IMR-90 (cell line): ENCODE measurements at places on chromosomes 6 and 20. TPM values are rescaled to one million over a fixed set of nuclear protein-coding genes. Genes with fewer than 3 reads are reported as not detected.

The FHL5 gene
- not detected in 2 replicates for total RNA-seq

The RSPH9 gene
- under 0.01 and 0.18 TPM in 2 replicates for total RNA-seq

The JPH2 gene
- 0.54 and 0.83 TPM in 2 replicates for total RNA-seq

The TMC2 gene
- total RNA-seq = not detected in 2 replicates

The INSM1 gene
- not detected in 2 replicates for total RNA-seq

The MYH7B gene
- total RNA-seq = not detected in 2 replicates

The HBS1L gene
- 120 and 171 TPM in 2 replicates for total RNA-seq

The CD24 gene
- total RNA-seq = 0.18 and 0.28 TPM in 2 replicates

The NKAIN4 gene
- total RNA-seq = not detected in 2 replicates

The BMP5 gene
- under 0.01 TPM in 2 replicates for total RNA-seq

DNA sequence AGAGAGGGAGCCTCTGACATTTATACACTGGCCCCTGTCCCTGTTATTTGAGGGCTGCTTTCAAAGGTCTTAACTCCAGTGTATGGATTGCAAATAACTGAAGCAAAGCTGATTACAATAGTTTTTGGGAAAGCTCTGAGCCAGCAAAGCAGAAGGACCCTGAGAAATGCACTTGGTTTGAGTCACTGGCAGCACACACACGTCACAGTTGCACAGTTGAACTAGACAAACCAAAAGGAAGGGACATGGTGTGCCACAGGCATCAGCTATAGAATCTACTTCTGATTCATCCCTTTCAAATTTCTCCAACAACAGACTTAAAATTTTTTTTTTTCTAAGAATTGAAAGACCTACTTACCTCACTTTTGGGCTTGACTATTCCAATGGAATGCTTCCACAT is 56.4 kb downstream of the SNRNP48 start:
- H3K27ac ChIP-seq = no peak overlapping the region
- no peaks in the 10 kb centered on the region for H3K36me3 ChIP-seq
- H3K4me3 ChIP-seq = no peak overlapping the region
- peaks cover 3% of the 10 kb centered on the region; the same call in 1 of the 2 replicates for H3K4me1 ChIP-seq
- DNase-seq = peak; percentile 68
- H3K27me3 ChIP-seq = no peaks in the 10 kb centered on the region

- peaks cover 14% of the 10 kb centered on the region for H3K4me1 ChIP-seq
- DNase-seq = no peak
- H3K4me3 ChIP-seq = no peak overlapping the region
- 0 out of 2 replicates have a peak, but pooled peaks cover 1% of the 10 kb centered on the region for H3K36me3 ChIP-seq
- no peaks in the 10 kb centered on the region for H3K27me3 ChIP-seq
Observed at GRCh38 chr6:16697437-16698161, 63.7 kb downstream of the ATXN1 start.

- no peaks in the 10 kb centered on the region for H3K36me3 ChIP-seq
- no peak overlapping the region for H3K4me3 ChIP-seq
- no peak overlapping the region for H3K27ac ChIP-seq
- DNase-seq = no peak
- H3K4me1 ChIP-seq = no peaks in the 10 kb centered on the region
Observed at GRCh38 chr6:118042855-118043254, 135.8 kb downstream of the SLC35F1 start.

- no peak overlapping the region for H3K4me3 ChIP-seq
- no peak overlapping the region for H3K27ac ChIP-seq
- H3K36me3 ChIP-seq = peaks cover 5% of the 10 kb centered on the region; the same call in 1 of the 2 replicates
- peak; percentile 77 for DNase-seq
Observed at GRCh38 chr6:75830959-75831885, 82.2 kb downstream of the MYO6 start.

DNA sequence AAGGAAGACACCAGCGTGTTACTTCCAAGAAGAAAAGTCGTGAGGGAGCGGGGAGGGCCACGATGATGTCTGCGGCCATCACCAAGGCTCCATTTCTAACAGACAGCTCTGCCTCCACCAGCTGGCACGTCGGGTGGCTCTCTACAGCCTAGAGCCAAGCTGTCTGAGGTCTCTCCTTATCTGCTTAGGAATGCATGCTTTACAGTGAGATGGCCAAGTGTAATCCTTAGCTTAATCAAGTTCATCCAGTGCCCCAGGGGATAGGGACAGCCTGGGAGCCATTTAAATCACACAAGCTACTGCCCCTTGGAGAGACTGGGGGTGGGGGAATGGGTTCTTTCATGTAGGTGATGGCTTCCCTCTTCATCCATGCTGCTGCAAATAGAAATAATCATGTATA is 213.8 kb upstream of the CST7 start:
- no peak overlapping the region for H3K4me3 ChIP-seq
- H3K27ac ChIP-seq = no peak overlapping the region
- no peaks in the 10 kb centered on the region for H3K36me3 ChIP-seq
- DNase-seq = no peak
- peaks cover 7% of the 10 kb centered on the region; the same call in 1 of the 2 replicates for H3K4me1 ChIP-seq

DNA sequence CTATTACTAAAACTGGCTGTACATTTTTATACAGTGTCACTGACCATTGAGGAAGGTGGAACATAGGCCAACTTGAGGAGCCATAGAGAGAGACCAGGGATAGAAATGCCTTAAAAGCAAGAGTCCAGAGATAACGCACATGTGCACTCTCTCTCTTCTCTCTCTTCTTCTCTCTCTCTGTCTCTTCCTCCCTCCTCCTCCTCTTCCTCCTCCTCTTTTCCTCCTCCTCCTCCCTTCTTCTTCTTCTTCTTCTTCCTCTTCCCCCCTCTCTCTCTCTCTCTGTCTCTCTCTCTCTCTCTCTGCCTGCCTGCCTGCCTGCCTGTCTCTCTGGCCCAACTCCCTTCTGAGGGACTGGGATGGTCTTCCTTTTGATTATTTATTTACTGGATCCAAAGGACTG is 16.3 kb upstream of the ADIG start:
- no peak for DNase-seq
- no peak overlapping the region for H3K4me3 ChIP-seq
- H3K36me3 ChIP-seq = peaks cover 19% of the 10 kb centered on the region
- no peak overlapping the region for H3K27ac ChIP-seq

- no peak overlapping the region for H3K4me3 ChIP-seq
- DNase-seq = no peak
- no peaks in the 10 kb centered on the region for H3K27me3 ChIP-seq
- no peaks in the 10 kb centered on the region for H3K36me3 ChIP-seq
- H3K27ac ChIP-seq = no peak overlapping the region
Observed at GRCh38 chr6:45353654-45354053, 24.1 kb downstream of the SUPT3H start.

DNA sequence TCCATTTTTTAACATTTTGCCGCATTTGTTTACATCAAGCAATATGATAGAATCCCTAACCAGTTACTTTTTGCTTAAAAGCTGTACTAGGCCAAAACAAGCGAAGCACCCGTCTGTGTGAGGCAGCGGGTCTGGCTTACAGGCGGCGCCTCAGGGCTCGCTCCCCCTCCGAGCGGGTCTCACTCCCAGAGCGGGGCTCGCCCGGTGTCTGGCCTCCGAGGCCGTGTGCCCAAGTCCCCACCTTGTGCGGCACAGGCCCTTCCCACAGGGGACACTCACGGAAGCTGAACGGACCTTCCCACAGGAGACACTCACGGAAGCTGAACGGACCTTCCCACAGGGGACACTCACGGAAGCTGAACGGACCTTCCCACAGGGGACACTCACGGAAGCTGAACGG is 23.4 kb downstream of the ZBTB46 start:
- H3K4me1 ChIP-seq = no peaks in the 10 kb centered on the region
- no peak overlapping the region for H3K27ac ChIP-seq
- H3K4me3 ChIP-seq = no peak overlapping the region
- no peak for DNase-seq
- H3K36me3 ChIP-seq = peaks cover 6% of the 10 kb centered on the region; the same call in 1 of the 2 replicates

DNA sequence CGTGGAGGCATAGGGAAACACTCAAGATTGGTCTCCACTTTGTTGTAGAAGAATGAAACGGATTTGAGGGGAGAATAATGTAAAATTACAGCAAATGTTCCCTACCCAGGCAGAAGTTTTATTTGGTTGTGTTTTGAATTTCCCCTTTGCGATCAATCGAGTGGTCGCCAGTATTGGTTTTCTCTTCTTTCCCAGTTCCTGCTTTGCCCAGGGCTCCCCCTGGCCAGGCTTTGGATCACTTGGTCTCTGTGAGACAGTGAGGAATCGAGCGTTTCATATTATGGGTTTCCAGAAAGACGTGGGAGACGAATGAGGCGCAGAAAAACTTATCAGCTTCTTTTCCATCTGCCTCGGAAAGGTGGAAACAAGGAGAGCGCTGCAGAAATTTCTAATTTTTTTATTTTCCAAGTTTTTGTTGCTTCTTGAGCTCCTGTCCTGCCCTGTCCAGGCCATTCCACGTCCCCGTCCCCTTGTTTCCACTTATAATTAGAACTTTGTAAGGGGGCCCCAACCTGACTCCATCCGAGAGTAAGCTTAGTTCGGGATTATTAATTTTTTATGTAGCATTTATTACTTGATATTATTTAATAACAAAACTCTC is 7.5 kb upstream of the TBX18 start:
- DNase-seq = no peak
- no peaks in the 10 kb centered on the region for H3K4me1 ChIP-seq
- H3K36me3 ChIP-seq = no peaks in the 10 kb centered on the region
- H3K4me3 ChIP-seq = no peak overlapping the region

DNA sequence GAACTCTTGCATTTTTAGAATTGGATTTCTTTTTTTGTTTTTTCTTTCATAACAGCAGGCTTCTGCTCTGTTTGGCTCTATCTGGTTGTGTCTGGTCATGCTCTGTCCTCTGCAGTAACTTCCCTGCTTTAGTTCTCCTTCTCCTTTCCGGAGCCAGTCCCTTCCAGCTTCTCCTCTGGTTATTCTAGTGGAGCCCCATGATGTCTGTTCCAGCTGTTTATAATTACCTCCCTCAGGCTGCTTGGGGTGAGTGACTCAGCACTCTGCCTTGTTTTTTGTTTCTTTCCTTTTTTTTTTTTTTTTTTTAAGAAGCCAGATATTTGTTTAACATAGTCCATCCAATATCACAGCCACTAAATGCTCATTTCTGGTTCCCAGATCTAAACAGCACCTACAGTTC is 409.6 kb downstream of the MAFB start:
- H3K36me3 ChIP-seq = no peaks in the 10 kb centered on the region
- H3K4me3 ChIP-seq = no peak overlapping the region
- no peaks in the 10 kb centered on the region for H3K4me1 ChIP-seq
- no peaks in the 10 kb centered on the region; the same call in 1 of the 2 replicates for H3K27me3 ChIP-seq
- H3K27ac ChIP-seq = no peak overlapping the region

DNA sequence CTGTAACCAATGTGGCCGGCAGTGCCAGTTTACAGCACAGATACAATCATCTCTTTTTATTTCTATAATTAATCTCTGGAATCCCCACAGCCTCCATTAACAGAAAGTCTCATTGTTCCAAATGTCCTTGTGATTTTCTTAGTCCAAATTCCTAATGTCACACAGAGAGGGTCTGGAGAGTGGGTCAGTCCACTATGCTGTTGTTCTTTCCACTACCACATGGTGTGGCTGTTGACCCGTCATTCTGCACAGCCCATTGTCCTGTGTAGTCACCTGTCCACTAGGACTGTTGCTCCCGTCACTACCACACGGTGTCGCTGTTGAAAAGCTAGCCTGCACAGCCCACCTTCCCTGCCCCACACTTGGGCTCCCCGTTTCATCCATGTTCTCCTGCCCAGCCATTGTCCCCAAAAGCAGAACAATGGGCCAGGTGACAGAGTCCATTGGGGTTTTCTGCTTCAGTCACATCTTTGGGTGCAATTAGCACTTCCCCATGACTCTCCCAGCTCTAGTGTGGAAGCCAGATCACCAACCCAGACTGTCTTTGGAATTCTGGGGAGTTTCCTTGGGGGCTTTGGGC is 8.6 kb upstream of the LBP start:
- peaks cover 32% of the 10 kb centered on the region for H3K27me3 ChIP-seq
- no peaks in the 10 kb centered on the region; the same call in 1 of the 2 replicates for H3K4me1 ChIP-seq
- H3K36me3 ChIP-seq = no peaks in the 10 kb centered on the region
- no peak overlapping the region for H3K4me3 ChIP-seq
- no peak overlapping the region for H3K27ac ChIP-seq

DNA sequence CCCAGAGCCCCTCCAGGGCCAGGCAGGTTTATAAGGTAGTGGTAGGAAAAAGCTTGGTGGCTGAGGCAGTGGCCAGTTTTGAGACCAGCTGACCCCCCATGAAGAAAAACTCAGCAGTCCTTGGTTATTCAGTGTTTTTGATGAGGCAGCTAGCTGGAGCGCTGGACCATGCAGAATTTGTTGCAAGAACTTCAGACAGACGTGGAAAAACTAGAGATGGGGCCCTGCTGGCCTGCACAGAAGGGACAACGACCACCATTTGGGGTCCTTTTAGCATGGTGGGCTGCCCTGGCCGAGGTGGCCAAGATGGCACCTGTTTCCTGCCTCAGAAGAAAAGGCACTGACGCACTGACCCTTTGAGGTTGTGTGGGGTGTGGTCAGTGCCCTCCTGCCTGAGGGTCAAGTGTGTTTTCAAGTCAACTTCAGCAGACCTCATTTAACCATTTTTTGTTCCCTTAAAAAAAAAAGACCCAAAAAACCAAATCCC is 2.7 kb downstream of the RPS21 start:
- H3K27ac ChIP-seq = no peak overlapping the region
- H3K27me3 ChIP-seq = no peaks in the 10 kb centered on the region
- no peak for DNase-seq
- H3K4me1 ChIP-seq = peaks cover 5% of the 10 kb centered on the region

DNA sequence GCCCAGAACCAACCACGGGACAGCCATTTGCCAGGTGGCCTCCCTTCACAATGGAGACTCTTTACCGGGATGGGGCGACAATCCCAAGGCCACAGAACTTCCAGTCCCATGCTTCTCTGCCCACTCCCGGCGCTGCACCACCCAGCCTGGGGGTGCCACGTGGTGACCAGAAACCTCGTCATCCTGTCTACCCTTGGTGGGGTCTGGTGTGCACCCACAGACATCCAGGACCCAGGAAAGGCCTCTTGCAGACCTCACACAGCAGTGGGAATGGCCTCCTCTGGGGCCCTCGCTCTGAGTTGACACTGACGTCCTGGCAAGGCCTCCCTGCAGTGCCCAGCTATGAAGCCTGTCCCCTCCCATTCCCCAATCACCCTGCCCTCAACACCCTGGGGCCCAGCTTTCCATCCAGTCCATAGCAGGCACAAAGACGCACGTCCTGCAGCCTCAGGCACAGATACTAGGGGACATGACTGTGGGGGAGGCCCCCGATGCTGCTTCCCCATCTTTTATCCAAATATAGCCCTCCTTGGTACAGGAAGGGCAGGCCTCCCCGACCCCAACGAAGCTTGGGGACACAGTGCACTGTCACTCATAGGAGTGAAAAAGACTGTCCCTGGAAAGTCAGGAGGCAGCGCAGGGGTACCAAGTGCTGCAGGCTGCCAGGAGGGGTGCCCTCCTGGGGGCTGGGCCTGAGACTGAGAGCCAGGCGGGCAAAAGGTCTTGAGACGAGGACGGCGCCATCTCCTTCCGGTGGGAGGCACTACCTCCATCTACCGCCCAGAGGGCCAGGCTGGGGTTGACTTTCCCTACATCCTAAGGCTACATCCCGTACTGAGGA is 7.2 kb downstream of the CST7 start:
- H3K27ac ChIP-seq = no peak overlapping the region
- no peaks in the 10 kb centered on the region for H3K4me1 ChIP-seq
- peaks cover 9% of the 10 kb centered on the region; the same call in 1 of the 2 replicates for H3K36me3 ChIP-seq
- DNase-seq = no peak
- no peaks in the 10 kb centered on the region for H3K27me3 ChIP-seq
- no peak overlapping the region for H3K4me3 ChIP-seq

- no peak overlapping the region for H3K27ac ChIP-seq
- H3K4me1 ChIP-seq = peaks cover 6% of the 10 kb centered on the region; the same call in 1 of the 2 replicates
- H3K4me3 ChIP-seq = no peak overlapping the region
- peaks cover 69% of the 10 kb centered on the region for H3K36me3 ChIP-seq
Observed at GRCh38 chr6:36977470-36977941, 8.5 kb downstream of the MTCH1 start.

- H3K27ac ChIP-seq = no peak overlapping the region
- DNase-seq = no peak
- H3K36me3 ChIP-seq = no peaks in the 10 kb centered on the region
- no peaks in the 10 kb centered on the region for H3K4me1 ChIP-seq
- H3K4me3 ChIP-seq = no peak overlapping the region
Observed at GRCh38 chr6:145367149-145367548, 368.2 kb downstream of the EPM2A start.
